ENCODE measurements at places on chromosomes 1 and 21. TPM values are rescaled to one million over a fixed set of nuclear protein-coding genes. Genes with fewer than 3 reads are reported as not detected.
A peak's percentile ranks its signal among the peaks of the same experiment; 100 is the strongest.

GRCh38 chr1:40645118-40645680 is 20.3 kb downstream of the RIMS3 start:
- DNase-seq, result no peak

- no peak for DNase-seq
These were observed 88.5 kb upstream of the ADAR start for GRCh38 chr1:154696456-154696855.

USP33 gene
- total RNA-seq, result 90.9 TPM

GBP7 gene
- not detected for total RNA-seq

- no peak for DNase-seq
These were observed 33.3 kb upstream of the TDRD10 start for GRCh38 chr1:154468535-154469250.

GRCh38 chr1:198467342-198467741 is 73.1 kb downstream of the ATP6V1G3 start:
- no peak for DNase-seq

S100A5 gene
- not detected for total RNA-seq

GRCh38 chr1:8435569-8436071 is 117.7 kb downstream of the SLC45A1 start:
- DNase-seq, result no peak

DNA sequence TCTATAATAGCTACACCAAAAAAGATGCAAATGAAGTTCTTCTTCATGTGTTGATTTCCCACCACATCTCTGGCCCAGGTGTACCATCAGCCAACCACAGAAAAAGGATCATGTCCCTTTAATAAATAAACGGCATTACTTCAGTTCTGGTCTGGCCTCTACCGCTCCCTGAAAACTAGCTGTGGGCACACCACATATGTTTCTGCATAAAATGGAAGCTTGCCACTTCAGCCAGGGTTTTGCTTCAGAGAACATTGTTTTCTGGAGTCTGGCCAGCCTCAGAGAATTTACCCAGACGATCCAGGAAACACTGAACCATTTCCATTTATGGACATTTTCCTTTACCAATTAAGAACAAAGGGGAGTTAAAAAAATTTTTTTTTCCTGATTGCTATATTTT is 5.8 kb upstream of the LAMC2 start:
- DNase-seq, result peak; percentile 73

SLC35A3 gene
- 24.1 TPM for total RNA-seq

DNA sequence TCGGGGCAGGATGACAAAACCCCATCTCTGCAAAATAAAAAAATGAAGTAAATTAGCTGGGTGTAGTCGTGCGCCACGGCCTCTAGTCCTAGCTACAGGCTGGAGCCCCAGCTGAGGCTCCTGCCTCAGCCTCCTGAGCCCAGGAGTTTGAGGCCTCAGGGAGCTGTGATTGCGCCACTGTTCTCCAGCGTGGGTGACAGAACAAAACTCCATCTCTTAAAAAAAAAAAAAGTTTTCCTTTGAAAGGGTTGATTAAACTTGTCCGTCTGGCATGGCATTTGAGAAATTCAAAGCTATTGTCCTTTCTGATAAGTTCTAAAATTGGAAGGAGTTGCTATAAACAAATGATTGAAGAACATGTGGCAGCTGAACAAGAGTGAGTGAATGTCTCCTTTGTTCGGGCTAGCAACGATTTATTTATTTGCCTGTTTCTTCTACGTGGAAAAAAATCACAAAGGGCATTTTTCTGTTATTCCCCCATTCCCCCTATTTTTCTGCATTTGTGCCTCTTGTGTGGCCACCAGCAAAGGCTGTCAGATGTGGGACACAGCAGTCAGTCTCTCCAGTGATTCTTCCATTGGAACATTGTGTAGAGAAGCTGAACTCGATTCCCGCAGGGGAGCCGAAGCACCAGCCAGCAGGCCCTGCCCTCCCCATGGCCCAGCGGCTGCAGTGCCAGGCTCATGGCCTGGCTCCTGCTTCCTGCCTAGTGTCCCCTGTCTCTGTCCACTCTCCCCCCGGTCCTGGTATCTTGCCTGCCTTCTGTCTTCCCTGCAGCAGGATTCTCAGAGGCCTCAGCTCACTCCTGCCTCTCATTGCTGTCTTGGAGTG is 21.5 kb upstream of the PWP2 start:
- DNase-seq, result no peak

GRCh38 chr1:61071205-61072130 is 10.9 kb upstream of the NFIA start:
- DNase-seq, result no peak

- no peak for DNase-seq
These were observed 481.1 kb upstream of the PTBP2 start for GRCh38 chr1:96240438-96240837.

ANKRD35 gene
- total RNA-seq, result not detected

GUCA2A gene
- not detected for total RNA-seq

GRCh38 chr21:39373634-39374033 is 24.7 kb upstream of the HMGN1 start:
- DNase-seq, result peak; percentile 49

DNA sequence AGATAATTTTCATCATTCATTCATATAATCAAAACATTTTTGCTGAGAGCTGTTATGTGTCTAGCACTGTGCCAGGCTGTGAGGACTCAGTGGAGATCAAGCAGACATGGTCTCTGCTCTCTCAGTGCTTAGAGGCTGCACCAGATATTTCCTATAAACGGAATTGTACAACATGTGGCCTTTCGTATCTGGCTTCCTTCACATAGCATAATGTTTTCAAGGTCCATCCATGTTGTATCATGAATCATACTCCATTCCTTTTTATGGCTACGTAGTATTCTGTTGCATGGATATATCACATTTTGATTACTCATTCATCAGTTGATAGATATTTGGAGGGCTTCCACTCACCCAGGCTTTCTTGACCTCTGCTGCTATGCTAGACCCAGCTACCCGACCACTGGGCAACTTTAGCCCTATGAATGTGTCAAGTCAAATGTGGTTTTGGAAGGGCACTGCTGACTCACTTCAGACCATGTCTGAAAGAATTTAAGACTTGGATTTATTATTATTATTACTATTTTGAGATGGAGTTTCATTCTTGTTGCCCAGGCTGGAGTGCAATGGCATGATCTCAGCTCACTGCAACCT is 18.5 kb downstream of the NCF2 start:
- DNase-seq, result no peak

DNA sequence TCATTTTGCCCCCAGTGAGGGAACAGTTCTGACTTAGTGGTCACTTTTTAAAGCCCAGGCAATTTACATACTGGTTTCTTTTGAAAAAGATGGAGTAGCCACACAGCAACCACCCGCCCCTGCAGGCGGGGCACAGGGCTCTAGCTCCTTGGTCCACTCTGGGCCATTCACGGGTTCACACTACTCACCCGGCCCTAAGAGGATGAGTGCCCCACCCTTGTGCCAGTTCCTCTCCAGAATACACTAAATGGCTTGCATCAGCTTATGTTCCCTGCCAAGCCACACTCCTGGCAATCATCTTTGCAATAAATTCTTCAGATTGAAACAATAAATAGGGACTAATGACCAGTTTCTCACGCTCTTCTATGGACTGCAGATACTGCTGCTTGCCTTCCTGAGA is 15.7 kb upstream of the ATP13A2 start:
- no peak for DNase-seq

GRCh38 chr1:90650401-90650800 is 66.7 kb downstream of the BARHL2 start:
- DNase-seq, result no peak

DEPDC1 gene
- 70.3 TPM for total RNA-seq

GRCh38 chr1:190477762-190478148 is at the start of gene BRINP3:
TSS of gene BRINP3 (minus strand) at chr1:190477864.
- peak; percentile 20 for DNase-seq

PEA15 gene
- total RNA-seq, result 87.7 TPM

- no peak for DNase-seq
These were observed 21.8 kb downstream of the LPAR3 start for GRCh38 chr1:84871181-84871580.

GJA4 gene
- total RNA-seq, result not detected

C1orf94 gene
- 0.72 TPM for total RNA-seq

DNA sequence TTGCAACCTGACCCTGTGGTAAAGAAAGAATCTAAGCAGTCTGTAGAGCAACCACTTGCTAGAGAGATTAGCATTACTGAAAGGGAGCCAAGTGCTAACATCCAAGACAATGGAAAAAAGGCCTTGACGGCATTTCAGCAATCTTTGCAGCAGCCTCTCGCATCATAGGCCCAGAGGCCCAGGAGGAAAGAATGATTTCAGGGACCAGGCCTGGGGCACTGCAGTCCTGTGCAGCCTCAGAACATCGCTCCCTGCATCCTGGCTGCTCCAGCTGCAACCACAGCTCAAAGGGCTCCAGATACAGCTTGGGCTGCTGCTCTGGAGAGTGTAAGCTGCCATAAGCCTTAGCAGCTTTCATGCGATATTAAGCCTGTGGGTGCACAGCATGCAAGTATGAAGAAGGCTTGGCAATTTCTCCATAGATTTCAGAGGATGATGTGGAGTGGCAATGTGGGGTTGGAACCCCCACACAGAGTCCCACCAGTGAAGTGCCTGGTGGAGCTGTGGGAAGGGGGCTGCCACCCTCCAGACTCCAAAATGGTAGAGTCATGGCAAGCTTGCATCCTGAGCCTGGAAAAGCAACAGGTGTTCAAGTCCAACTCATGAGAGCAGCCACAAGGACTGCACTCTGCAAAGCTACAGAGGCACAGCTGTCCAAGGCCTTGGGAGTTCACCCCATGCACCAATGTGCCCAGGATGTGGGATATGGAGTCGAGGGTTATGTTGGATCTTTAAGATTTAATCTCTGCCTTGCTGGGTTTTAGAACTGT is 110.6 kb upstream of the HMGB4 start:
- no peak for DNase-seq

GRCh38 chr1:74205266-74205665 is 7.2 kb downstream of the FPGT start:
- DNase-seq, result no peak

TMEM79 gene
- total RNA-seq, result 7.0 TPM

JAM2 gene
- 5.2 TPM for total RNA-seq

Data from A673 (cell line).